Kidney glomerular epithelial cell (primary cell): ENCODE measurements at places on chromosomes 4 and X.

DNA sequence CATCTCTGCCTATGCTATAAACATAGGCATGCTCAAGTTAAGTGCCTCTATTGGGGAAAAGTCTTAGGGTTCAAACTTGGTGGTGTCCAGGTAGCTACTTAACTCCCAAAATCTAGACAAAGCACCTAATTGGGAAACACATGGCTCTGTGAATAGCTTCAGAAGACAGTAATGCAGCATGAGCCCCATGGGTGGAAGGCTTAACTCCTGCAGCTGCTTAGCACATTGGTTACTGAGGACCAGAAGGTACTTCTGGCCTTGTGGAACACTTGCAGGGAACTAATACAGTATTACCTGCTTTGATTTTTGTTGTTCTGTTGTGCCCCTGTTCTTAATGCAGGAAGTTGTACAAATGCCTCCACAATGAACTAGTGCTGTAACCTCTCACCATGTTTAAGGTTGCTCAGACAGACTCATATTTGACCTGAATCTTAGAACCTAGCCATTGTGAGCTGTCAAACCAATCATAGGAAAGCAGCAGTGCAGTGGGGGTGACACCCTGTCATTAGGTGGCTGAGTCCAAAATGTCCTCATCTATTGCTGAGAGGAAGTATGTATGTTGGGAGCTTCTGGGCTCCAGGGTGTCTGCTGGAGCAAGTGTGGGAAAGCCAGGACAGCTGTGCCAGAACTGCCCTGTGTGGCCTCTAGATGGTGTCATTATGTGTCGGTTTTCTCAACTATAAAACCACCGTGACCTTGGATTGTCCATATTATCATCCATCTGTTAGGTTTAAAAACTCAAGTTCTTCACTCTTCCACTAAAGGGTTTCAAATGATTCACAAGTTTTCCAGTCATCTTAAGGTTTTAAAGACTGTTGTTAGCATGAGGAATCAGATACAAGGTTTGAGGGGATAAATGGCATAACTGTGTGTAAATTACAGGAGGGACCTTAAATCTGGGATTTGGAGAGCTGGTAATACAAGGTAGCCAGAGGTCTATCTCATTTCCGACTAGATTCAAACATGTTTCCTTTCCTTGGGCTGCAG is 69.9 kb upstream of the WDR1 start:
- DNase-seq, result no peak

DNA sequence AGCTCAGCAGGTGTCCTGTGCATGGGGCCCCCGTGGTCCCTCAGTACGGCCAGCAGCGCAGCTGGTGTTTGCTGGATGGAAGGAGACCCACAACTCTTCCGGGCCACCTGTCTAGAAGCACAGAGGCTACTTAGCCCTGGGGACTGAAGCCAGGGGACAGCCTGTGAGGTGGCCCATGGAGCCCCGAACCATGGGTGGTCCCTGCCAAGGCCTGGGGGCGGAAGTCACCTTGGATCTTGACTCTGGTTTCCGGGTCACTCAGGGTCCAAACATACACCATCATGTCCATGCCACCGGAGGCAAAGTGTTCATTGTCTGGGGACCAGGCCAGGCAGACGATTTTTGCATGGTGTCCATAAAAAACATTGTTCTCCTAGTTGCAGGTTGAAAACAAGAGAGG is 39.5 kb downstream of the WDR1 start:
- DNase-seq, result no peak

DNA sequence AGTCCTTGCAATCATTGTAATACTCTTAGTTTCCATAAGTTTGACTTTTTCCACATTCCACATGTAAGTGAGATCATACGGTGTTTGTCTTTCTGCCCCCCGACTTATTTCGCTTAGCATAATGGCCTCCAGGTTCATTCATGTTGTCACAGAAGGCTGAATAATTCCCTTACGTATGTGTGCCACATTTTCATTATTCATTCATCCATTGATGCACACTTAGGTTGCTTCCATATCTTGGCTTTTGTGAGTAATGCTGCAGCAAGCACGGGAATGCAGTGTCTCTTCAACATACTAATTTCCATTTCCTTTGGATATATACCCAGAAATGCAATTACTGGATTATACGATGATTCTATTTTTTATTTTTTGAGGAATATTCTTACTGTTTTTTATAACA is 22.0 kb upstream of the VEGFC start:
- no peak for DNase-seq

DNA sequence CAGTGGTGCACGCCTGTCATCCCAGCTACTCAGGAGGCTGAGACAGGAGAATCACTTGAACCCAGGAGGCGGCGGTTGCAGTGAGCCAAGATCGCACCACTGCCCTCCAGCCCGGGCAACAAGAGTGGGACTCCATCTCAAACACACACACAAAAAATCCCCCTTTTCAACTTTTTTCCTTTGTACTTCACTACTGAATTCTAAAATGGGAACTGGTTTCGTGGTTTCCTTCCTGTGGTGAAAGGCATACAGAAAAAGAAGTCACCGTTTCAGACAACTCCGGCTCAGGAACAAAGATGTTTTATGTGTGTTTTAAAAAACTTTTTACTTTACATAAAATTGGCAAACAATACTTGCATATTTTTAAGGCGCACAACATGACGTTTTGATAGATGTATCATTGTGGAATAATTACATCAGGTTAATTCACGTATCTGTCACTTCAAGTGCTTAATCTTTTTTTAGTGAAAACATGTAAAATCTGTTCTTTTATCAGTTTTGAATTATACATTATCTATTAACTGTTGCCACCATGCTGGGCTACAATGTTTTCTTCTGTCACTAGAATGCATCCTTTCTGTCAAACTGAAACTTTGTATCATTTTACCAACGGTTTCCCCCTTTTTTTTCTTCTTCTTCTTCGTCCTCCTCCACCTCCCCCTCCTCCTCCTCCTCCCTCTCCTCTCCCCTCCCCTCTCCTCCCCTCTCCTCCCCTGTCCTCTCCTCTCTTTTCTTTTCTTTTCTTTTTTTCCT is 186.0 kb downstream of the CRLF2 start:
- DNase-seq, result no peak

GRCh38 chr4:176849076-176849475 is 56.4 kb upstream of the VEGFC start:
- DNase-seq, result no peak

DNA sequence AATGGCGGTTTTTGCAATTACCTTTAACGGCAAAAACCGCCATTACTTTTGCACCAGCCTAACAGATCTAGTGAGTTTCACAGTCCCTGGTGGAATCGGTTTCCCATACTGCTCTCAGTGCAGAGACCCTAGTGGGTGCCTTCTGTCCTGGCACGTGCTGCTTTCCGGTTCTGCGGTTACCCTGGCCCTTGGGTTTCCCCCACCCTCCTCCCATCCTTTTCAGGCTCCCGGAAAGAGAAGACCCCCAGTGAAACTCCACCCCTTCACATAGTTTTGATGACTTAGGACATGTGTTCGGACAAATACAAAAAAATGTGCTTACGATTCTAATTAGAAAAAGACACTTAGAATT is 36.9 kb downstream of the NLGN3 start:
- DNase-seq, result no peak

DNA sequence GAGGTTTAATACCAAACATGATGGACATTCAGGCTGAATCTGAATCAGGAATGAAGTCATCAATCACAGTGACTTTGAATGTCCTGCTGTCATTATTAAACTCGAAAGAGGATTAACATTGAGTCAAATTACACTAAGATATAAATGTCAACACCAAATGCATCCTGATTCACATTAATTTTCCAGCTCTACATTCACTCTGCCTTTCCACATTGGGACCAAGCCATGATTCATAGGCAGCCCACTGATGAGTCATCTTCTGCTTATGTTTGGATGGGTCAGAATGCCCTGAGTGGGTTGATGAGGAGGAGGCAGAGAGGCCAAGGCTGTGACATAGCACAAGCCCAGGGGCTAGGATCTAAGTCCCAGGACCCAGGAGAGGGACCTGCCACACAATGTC is 247.6 kb upstream of the RPS6KA3 start:
- peak; percentile 31 for DNase-seq

- no peak for DNase-seq
These were observed 110.5 kb downstream of the APOOL start for GRCh38 chrX:85114171-85114570.

DNA sequence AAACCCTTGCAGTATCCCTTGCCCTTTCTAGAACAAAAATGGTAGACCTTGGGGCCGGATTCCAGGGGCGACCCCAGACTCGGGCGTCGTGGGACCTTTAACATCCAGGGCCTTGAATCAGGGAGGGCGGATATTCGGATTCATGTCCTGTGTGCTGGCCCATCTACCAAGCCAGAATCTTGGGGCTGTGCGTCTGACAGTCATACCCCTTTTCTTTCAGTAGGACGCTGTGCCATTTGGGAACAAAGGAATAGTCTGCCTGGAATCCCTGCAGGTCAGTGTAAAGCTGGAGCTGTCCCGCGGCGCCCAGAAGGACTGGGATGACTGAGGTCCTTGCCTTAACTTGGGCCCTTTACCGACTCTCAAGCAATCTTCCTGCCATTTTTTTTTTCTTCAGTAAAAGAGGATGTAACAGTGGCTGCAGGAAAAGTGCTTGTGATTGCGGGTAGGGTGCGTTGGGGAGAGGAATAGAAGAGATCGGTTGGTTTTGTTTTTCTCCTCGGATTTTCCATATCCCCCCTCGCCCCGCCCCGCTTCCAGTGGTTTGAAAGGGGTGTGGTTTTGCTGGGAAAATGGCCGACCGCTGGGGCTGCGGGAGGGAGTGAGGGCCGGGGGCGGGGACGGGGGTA is 518 bp downstream of the ARMCX1 start:
- peak; percentile 1 for DNase-seq

DNA sequence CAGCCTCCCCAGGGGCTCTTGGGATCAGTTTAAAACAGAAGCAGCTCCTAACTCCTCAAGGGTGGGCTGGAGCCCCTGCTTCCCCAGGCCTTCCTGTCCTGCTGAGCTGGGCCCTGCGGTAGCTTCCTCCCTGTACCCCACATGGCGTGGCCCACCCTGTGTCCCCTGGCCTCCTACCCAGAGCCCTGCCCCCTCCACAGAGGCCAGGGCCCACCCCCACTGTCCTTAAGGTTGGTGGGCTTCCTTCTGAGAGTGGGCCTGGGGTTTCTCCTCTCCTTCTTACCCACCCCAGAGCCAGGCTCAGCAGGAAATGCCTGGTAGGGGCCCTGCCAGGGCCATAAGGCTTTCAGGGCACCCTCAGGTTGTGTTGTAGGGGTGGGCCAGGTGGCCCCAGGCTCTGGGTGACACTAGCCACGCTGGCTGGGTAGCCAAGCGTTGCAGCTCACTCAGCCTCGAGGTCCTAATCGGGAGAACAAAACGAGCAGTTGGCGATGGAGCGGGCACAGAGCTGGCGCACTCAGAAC is 11.6 kb downstream of the SH3BP2 start:
- no peak for DNase-seq
